ENCODE measurements at places on chromosomes 4 and X. TPM values are rescaled to one million over a fixed set of nuclear protein-coding genes. Genes with fewer than 3 reads are reported as not detected.

XG gene
- total RNA-seq = not detected

- no peak for DNase-seq
Measured at GRCh38 chr4:24339260-24339659, 245.1 kb downstream of the DHX15 start.

DNA sequence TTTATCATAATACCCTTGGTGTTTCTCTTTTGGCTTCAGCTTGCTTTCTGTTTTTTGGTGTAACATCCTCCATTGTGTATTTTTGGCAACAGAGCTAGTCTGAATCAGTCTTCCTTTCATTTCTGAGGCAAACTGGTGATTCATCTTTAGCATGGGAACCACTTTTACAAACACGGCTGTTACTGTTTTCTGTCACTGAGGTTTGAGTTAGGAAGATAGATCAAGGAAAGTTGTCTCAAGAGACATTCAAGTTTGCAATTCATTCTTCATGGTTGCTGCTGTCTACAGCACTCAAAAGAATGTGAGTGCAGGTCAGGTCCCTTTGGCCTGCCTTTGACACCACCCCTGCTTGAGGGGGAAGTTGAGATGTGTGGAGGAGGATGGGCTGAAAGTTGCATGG, 36.3 kb downstream of the IL21 start:
- peak; percentile 11 for DNase-seq

MXRA5 gene
- total RNA-seq = not detected

- no peak for DNase-seq
Measured at GRCh38 chr4:17758485-17758884, 22.9 kb downstream of the FAM184B start.

DNA sequence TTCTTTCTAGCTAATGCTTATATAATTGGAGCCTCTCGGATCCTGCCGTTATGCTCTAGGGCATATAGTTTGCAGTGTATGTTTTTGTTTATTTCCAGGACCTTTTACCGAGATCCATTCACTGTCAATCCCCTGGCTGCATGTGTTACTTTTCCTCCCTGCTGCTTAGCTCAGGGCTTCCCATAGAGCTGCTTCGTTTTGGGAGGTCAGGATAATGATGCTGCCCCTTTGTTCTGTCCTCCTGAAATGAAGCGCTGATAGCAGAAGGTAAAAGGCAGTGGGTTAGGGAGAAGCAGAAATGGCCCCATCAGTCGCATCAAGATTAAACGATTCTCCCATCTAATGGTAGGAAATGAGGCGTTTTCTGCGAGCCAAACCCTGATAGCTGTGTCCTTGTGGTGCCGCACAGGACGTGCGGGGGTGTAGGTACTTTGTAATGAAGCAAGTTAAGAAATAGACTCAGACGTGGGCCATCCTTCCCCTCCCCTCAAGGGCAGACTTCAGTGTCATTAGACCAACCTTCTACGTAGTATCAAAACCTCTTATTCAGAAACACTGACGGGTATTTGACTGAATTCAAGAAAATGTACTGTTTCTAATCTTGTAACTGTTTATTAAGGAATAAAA, 37.3 kb downstream of the AFF2 start:
- DNase-seq = no peak

ZNF718 gene
- total RNA-seq = 8.1 TPM

SORCS2 gene
- total RNA-seq = 0.07 TPM

DNA sequence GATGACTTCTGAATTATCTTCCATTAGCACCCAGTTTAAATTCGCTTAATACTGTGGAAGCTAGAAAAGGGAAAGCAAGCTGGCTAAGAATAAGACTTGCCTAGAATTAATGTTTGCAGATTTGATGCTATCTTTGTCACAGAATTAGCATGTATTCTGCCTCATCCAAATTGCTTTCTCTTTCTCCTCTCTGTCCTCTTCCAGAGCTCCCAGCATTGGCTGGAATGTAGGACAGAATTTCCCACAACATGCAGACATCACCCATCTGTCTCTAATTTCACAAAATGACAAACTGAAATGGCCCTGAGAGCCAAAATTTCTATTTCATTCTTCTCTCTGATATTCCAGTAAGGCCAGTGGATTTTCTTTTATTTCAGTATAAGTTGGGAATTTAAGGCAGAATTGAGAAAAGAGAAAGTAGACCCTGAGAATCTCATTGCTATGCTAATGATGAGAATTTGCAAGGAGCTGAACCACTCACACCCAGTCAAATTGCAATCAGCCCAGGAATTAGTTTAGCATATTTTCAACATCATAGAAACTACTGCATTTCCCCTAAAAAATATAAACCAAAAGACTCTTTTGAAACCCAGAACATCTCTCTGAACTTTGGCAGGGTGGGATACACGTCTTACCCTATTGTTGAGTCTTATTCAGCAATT, 188.8 kb downstream of the RCHY1 start:
- DNase-seq = no peak

DNA sequence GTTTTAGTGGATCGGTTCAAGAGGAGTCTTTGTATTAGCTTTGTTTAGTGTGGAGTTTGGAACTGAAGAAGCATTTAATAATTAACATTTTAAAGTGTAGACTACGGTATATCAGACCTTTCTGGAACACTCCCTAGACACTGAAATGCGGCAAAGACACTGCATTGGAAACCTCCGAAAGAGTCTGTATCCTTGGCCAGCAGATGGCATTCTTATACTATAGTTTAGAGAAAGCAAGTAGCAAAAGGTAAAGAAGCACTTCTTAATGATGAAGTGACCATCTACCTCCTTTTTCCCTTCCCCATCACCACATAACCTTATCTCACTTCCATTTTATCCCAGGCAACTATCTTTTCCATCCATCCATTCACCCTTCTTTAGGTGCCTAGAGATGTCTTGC, 7.6 kb downstream of the FABP2 start:
- DNase-seq = peak; percentile 13

DNA sequence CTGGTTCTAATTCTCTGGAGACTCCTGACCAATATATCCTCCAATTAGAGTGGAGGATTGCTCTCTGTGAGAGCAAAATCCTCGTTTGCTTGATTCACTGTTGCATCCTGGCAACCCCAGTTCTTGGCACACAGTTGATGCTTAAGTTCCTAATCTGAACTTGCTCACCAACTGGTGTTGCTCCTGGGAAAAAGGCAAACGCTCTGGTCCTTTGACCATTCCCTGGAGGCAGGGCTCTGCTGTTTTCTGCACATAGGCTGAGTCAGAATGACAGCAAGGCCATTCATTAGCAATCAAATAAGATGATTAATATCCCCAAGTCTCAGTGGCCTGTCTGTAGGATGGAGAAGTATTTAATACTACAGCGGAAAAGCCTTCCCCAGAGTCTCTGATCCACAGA, 172.7 kb upstream of the TBC1D9 start:
- DNase-seq = no peak

DNA sequence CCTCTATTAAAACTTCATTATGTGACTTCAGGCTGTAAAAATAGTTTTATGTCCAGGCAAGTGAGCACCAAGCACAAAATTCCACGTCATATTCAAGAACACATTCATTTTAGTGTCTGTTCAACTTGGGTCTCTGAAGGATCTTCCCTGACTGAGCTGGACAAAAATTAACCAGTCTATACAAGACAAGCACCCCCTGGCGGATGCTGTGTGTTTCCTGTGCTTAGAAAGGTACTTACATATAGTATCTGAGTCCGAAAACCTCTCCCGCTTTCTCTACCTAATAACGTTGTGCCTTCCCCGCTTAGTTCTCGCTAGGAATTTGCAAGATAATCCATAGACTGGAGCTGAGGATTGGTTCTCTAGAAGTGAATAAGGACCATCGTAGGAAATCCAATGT, 2214.5 kb upstream of the TENM3 start:
- no peak for DNase-seq

DNA sequence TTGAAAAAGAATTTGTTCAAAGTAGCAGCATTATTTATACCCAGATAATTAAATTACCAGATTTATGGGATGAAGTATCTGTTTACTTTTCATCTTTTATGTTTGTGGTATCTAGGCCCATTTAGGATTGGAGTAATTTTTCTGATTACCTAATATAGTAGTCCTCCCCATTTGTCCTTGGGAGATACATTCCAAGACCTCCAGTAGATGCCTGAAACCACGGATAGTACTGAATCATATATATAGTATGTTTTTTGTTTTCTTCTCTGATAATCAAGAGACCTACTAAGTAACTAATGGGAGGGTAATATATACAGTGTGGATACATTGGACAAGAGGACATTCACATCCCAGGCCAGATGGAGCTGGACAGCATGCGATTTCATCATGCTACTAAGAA, 30.7 kb upstream of the PTPN13 start:
- no peak for DNase-seq

GRCh38 chrX:8366481-8366880, 98.1 kb upstream of the VCX3B start:
- no peak for DNase-seq

GRCh38 chr4:157045507-157046127, 30.3 kb upstream of the GLRB start:
- DNase-seq = no peak

POLN gene
- total RNA-seq = 4.6 TPM

GRCh38 chrX:39431893-39432292, 630.6 kb downstream of the MID1IP1 start:
- DNase-seq = no peak

DNA sequence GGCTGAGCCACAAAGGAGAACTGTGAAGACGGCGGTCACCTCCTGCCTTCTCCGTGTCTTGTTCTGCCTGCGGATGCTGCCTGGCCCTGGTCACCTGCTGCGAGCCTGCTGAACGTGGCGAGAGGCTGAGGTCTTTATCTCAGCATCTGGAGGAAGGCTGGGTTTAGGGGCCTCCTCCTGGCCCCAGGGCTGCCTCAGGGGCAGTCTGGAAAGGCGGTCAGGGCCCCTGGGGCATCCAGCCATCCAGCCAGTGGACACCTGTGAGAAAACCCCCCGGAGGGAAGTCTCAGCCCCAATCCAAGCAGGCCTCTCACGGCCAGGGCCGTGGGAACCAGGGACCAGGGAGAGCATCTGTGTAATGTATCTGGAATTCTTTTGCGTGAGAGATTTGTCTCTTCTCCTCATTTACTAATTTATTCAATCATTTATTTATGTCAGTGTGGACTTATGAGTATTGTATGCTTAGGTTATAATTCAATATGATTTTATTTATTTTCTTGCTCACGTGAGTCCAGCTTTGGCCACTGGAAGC, 11.3 kb downstream of the PDE6B start:
- no peak for DNase-seq

ATP8A1 gene
- 51.7 TPM for total RNA-seq

DNA sequence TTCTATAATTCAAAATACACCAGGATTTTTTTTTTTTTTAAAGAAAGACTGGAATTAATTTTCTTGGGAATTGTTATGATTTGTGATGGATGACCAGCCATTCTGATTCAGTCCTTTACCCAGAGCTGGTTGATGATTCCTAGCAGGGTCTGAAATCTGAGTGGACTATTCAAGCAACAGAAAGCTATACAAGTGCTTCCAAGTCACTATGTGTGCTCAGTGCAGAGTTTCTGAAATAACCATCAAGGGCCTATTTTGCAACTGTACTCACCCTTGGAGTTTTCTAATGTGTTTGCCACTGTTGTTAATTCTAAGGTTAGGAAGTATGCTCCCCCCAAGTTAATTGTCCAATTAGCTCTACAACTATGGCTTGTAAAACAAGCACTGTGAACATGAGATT, 137.7 kb upstream of the RAPGEF2 start:
- no peak for DNase-seq

GRCh38 chrX:137363559-137363958, 202.4 kb upstream of the ZIC3 start:
- no peak for DNase-seq

Measured in activated T-cell treated with anti-CD3 and anti-CD28 coated beads, Interleukin-2, amount 50 U/mL, for 72 hours (primary cell).